ENCODE measurements at places on chromosomes 7 and 10.

GRCh38 chr10:119479532-119479931 lies 63.0 kb downstream of the RGS10 start:
- DNase-seq: no peak

DNA sequence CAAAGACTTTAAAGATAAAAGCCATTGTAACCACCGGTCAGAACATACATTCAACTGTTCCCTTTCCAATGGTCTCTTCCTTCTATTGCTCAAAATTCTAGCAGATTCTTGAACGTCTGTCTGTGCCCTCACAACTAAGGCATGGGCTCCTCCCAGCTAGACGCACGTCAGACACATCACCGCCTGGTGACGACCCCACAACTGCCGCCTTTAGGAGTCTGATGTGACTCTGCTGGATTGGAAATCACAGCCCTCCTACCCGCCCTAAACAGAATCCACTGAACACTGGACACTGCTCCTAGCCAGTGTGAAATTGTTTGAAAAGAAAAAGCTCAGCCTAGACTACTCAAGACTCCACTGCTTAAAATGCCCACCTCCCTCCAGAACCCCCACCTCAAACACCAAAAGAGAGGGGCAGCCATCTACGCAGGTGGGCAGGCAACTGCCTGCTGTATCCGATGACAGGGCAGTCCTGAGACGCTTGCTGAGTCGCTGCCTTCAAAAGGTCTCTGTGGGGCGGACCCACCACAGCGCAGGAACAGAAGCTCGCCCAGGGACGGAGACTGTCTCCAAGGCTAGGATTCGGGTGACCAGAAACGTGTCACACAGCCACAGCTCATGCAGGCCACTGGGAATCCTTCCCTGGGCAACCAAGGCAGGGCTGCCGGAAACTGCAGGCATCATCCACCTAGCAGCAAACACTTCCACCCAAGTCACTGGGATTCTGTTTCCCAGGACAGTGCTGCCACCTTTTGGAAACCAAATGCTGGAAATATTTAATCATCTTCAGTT lies 34.7 kb downstream of the GSDME start:
- DNase-seq: no peak

DNA sequence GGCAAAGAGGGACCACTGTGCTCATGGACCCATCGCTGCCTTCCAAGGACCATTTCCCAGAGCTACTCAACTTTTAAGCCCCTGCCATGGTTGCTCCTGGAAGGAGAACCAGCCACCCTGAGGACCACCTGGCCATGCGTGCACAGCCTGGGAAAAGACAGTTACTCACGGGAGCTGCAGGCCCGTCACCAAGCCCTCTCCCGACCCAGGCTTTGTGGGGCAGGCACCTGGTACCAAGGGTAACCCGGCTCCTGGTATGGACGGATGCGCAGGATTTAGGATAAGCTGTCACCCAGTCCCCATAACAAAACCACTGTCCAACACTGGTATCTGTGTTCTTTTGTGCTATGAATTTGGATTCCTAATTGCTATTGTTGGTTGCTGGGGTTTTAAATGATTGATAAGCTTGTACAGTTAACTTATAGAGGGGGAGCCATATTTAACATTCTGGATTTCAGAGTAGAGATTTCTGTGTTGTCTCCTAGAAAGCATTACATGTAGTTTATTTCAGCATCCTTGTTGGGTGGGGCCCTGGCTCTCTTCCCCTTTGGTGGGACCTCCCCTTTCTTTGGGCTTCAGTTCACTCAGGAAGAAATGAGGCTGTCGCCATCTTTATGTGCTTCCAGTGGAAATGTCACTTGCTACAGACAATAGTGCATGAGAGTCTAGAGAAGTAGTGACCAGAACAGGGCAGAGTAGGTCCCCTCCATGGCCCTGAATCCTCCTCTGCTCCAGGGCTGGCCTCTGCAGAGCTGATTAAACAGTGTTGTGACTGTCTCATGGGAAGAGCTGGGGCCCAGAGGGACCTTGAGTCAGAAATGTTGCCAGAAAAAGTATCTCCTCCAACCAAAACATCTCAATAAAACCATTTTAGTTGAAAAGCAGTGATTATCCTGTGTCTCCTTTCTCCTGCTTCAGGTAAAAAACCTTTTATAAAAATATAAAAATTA lies 19.4 kb downstream of the LAT2 start:
- DNase-seq: no peak

GRCh38 chr7:134948246-134948645 lies 38.1 kb upstream of the AGBL3 start:
- DNase-seq: no peak

GRCh38 chr10:123996302-123996701 lies 97.1 kb downstream of the CHST15 start:
- no peak for DNase-seq

All from stimulated activated CD8-positive, alpha-beta memory T cell treated with anti-CD3 and anti-CD28 coated beads, Interleukin-4, amount 100 ng/mL, for 24 hours (primary cell).